NCI-H345 (cell line): ENCODE measurements at places on chromosomes 5 and 9.

DNA sequence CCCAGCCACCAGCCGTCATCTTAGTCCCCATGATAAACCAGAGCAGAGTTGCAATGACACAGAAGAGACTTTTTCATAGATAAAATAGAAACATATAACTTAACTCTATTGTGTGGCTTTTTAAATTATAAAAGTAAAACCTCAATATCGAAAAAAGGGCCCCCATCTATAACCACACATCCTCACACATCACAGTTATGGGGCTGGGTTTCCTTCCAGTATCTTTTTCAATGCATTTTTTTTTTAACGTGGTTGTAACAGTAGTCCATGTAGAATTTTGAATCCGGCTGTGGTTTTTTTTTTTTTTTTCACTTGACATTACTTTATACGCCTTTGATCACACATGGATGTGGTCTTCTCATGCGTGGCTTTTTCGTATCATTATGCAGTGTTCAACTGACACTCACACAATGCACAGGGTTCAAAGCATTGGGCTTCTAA is 77.4 kb downstream of the CFAP77 start:
- no peak for DNase-seq

GRCh38 chr9:1170918-1171317 is 120.8 kb downstream of the DMRT2 start:
- no peak for DNase-seq

- no peak for DNase-seq
Observed at GRCh38 chr5:125257997-125258396, 511.6 kb upstream of the ZNF608 start.

- no peak for DNase-seq
Observed at GRCh38 chr5:180813420-180813819, 10.8 kb upstream of the MGAT1 start.

GRCh38 chr5:142849880-142850279 is 79.7 kb downstream of the ARHGAP26 start:
- DNase-seq, result no peak

DNA sequence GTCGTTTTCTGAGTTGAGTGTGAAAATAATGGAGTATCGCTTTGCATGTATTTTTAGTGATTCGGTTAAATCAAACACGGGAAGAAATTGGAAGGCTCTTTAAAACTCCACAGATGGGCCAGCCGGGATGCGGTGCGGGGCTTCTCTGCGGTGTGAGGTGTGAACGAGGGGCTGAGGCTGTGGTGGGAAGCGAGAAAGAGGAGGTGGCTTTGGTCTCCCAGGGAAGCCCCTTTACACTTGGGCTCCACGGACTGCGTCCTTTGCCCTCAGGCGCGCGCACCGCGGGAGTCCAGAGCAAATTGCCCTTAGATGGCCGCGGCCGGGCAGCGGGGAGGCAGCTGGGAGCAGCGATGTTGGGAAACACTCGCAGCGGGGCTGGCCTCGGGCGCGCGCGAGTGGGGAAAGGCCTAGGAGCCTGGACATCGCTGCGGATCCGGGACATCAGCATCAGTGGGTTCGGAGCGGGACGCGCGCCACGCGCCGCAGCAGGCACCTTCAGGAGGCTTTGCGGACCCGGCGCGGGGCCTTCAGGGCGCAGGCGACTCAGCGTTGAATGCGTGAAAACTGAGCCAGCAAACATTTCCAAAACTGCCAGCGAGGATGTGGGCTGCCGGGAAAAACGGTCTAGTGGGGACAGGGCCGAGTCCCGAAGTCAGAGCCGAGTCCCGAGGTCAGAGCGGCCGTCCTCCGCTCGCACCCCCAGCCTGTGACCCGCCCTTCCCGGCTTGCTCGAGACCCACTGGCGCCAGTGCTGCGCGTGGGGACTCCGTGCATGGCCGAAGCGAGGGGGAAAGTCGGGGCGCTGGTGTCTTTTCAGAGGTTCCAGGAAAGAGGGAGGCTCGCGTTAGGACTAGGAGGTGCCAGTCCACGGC is 6.5 kb downstream of the IRX1 start:
- no peak for DNase-seq

DNA sequence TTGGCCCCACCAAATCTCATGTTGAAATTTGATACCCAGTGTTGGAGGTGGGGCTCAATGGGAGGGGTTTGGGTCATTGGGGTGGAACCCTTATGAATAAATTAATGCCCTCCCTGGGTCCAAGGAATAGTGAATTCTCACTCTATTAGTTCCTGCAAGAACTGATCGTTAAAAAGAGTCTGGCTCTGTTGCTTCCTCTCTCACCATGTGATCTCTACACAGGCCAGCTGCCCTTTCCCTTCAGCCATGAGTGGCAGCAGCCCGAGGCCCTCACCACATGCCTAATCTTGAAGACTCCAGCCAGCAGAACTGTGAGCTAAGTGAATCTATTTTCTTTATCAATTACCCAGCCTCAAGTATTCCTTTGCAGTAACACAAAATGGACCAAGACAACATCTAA is 106.0 kb downstream of the CAAP1 start:
- no peak for DNase-seq

DNA sequence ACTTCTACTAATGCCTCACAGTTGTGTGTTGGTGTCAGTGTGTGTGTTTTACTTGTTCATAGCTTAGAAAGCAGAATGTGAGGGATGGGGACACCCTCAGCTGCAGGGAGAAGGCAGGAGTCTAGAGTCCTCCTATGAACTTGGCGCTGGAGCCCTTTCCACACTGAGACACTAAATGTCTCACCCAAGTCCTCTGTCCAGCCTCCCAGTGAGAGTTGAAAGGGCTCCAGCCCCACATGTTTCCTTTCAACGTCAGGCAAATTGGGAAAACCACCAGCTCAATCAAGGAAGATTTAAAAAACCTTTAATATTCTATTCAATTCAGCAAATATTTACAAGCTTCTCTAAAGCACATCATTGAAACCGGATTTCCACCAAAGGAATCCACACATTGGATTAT is 167.6 kb upstream of the MSX2 start:
- no peak for DNase-seq

GRCh38 chr9:78298046-78298765 is 1.3 kb downstream of the PSAT1 start:
- peak; percentile 45 for DNase-seq

GRCh38 chr5:119273391-119273839 is 82.4 kb upstream of the TNFAIP8 start:
- DNase-seq, result no peak

DNA sequence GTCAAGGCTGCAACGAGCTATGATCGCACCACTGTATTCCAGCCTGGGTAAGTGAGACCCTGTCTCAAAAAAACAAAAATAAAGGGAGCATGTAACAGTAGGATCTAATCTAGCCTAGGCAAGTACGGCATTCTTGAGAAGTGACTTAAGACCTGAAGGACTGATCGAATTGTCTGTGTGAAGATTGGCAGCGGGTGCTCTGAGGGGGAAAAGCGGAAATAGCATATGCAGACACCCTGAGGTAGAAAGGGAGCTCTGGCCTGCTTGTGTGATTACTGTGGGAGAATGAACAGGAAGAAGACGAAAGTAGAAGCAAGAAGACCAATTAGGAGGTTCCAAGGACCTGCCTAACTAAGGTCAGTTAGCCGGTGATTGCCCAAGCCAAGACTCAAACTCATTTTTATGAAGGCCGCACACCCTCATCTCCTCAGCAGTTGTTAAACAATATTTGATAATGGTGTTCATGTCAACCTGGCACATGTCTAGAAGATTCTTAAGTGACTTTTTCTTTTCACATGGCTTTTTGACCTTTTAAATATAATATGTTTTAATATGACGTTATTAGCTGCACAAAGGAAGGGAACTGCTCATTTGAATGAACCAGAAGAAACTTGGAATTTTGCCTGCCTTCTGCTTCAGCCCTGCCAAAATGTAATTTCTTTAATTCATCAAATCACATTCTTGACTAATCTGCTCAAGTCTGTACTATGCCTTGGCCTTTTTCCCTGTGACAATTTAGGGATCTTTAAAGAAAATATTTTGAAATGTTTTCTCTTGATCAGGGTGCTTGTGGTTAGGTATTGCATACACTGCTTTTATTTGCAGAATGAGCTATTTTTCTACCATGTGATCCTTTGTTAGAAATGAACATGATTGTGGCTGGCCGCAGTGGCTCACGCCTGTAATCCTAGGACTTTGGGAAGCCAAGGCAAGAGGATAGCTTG is 289.2 kb upstream of the DMRT1 start:
- DNase-seq, result no peak

DNA sequence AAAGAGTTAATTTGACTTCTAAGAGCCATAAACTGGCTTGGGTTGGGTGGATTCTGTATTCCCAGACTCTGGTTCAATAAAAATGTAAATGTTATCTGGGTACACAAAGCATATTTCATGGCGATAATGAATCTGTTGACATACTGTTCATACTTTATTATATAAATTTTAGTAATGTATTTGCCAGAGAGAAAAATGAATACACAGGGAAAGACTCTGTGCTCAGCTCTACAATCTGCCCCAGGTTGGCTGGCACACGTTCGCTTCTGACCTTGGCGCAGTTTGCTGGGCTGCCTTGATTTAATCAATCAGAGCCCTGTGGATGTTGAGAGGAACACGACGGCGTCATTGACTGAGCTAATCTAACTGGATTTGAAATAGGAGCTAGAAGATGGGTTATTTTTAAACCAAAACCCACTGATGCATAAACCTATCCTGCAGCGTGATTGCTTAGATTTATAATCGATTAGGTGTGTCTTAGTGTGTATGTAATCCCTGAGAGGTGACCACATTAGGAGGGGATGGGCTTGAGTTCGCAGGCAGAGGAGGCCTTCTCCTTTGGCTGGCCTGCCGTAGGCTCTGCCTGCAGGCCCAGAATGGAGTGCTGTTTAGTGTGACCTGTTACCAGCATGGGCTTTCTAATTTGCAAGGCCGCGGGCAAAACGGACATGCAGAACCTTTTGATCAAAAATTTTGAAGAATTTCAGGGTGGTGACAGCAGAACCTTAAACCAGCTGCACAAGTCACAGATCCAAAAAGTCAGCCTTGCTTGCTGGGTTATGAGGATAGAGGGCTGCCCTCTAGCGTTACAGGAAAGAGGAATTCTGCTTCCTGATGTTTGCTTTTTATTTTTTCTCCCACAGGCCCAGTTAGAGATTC is 3.9 kb upstream of the ADCY2 start:
- DNase-seq, result peak; percentile 68

GRCh38 chr5:133607451-133607850 is 4.9 kb downstream of the FSTL4 start:
- no peak for DNase-seq

- no peak for DNase-seq
Observed at GRCh38 chr5:180466316-180466715, 27.9 kb upstream of the CNOT6 start.

DNA sequence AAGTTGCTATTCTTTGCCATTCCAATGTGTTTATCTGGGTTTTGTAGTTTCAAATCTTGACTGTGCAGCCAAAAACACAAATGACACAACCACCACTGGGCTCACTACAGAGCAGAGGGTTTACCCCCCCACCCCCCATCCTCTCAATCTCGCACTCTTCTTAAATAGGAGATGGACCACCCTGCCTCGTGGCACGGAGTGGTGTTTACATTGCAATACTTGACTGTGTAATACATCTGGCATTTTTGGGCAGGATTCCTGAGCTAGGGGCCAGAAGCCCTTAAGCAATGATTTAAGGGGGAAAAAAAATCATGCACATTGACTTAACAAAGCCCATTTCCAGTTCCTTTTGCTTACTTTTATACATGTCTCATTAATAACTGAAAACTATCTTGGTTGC is 19.0 kb downstream of the PTCH1 start:
- DNase-seq, result no peak

DNA sequence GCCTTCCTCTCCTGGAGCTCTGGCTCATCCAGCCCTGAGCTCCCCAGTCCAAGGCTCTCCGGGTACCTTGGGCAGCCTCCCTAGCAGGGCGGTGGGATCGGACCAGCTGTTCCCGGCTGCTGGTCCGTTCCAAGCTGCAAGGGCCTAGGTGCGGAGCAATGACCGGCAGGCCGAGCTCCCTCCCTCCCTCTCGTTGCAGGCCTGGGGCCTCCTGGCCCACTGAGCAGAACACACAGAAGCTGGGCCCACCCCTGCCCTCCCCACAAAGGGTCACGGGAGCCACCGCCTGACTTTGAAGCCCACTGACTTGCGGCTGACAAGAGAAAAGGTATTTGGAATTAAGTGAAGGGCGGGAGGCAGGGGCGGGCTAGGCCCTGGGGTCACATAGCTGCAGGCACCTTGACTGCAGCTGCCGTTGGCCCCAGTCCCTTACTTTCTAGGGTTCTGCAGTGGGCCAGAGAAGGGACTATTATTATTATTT is 104.7 kb upstream of the IER5L start:
- DNase-seq, result no peak
